Calu3 (cell line): ENCODE measurements at places on chromosomes 16 and 17. TPM values are rescaled to one million over a fixed set of nuclear protein-coding genes. Genes with fewer than 3 reads are reported as not detected.

DCTPP1 gene
- 120 and 124 TPM in 2 replicates for total RNA-seq

- peaks cover 47% of the 10 kb centered on the region for H3K4me1 ChIP-seq
- no peaks in the 10 kb centered on the region for H3K36me3 ChIP-seq
- no peak for DNase-seq
- H3K4me3 ChIP-seq: no peak overlapping the region
These were observed 64.2 kb downstream of the FTO start for GRCh38 chr16:53768167-53768566.

- H3K27me3 ChIP-seq: no peaks in the 10 kb centered on the region
- H3K27ac ChIP-seq: no peak overlapping the region
- no peaks in the 10 kb centered on the region for H3K4me1 ChIP-seq
- H3K4me3 ChIP-seq: no peak overlapping the region
These were observed 171.4 kb upstream of the DYNLRB2 start for GRCh38 chr16:80369138-80369958.

CCL14 gene
- not detected in 2 replicates for total RNA-seq
